Mucosa of gallbladder (tissue), 1 donor: ENCODE measurements at places on chromosomes 13 and 19. TPM values are rescaled to one million over a fixed set of nuclear protein-coding genes. Genes with fewer than 3 reads are reported as not detected.

ZNF726 gene
- 5.2 TPM for total RNA-seq

- DNase-seq: no peak
Observed at GRCh38 chr13:66933994-66934393, 296.1 kb downstream of the PCDH9 start.

FUT6 gene
- total RNA-seq: 81.2 TPM

LYL1 gene
- total RNA-seq: 11.7 TPM

FPR1 gene
- 9.3 TPM for total RNA-seq

GRIK5 gene
- 9.8 TPM for total RNA-seq

DNA sequence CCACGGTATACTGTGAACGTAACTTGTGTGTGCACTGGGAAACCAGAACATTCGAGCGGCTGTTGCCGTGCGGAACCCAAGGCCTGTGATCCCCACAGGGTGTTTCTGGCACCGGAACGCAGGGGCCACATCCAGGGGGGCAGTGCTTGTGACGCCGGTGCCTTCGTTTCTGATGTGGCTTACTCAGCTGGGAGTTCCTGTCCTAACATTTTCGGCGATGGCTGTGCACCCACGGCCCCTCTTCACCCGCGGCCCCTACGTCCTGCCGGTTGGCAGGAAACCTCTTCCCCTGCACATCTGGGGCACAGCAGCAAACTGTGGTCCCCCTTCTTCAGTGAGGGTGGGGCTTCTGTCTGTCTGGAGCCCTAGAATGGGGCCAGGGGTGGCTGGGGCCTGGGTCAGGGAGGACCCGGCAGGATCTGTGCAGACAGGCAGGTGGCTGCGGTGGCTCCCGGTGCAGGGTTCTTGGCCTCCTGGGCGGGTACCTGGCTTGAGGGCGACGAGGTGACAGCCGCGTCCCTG is 26.2 kb downstream of the CSNK1G2 start:
- DNase-seq: no peak

C1QTNF9B gene
- not detected for total RNA-seq
